ENCODE measurements at places on chromosomes 11 and 22.

DNA sequence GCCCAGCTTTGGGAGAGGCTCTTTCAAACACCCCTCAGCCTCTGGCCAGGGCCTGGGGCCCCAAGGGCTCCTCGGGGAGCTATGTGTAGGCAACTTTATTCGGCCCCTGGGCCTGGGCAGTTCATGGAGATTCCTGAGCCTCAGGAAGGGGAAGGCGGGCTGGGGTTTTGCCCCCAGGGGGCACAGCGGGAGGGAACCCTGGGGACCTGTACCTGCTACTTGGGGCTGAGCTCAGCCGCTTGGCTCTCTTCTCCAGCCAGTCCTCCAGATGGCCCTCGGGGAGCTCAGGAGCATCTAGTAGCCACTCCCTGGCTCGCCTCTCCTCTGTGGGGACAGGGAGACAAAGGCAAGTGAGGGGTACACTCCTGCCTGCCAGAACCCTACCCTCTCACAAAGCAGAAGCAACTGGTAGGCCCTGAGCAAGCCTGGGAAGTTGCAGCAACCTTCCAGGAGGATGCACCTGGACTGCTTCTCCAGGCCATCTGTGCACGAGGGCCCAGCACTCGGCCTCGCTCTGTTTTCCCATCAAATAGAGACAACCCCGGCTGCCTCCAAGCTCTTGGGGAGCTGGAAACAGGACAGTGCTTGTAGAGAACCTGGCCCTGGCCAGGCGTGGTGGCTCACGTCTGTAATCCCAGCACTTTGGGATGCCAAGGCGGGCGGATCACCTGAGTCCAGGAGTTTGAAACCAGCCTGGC, 18.5 kb downstream of the CABP7 start:
- DNase-seq = no peak

- DNase-seq = no peak
Observed at GRCh38 chr22:48873191-48873520, 954.5 kb downstream of the BRD1 start.

DNA sequence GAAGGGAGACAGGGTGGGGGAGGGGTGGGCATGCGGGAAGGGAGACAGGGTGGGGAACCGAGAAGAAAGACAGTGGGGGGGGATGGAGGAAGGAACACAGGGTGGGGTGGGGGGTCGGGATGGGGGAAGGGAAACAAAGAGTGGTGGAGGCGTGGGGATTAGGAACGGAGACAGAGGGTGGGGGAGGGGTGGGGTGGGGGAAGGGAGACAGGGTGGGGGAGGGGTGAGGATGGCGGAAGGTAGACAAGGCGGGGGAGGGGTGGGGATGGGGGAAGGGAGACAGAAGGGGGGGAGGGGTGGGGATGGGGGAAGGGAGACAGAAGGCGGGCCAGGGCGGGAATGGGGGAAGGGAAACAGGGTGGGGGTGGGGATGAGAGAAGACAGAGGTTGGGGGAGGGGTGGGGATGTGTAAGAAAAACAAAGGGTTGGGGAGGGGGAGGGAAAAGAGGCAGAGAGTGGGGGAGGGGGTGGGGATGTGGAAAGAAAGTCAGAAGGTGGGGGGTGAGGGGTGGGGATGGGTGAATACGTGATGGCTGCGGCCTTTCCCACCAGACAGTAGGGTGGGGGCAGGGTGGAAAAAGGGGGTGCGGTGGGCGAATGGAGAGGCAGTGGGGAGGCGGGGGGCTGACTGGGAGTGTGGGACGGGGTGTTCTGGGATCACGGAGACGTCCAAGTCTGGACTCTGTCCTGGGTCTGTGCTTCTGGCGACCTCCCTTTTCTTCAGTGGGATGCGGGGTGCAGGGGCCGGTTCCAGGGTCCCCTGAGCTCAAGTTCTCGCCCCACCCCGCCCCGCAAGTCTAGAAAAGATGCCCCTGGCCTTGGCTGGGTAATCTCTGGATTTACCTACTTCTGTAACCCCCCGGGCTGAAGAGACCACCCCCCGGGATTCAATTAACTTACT, 744 bp downstream of the PRAME start:
- DNase-seq = peak; percentile 59

- DNase-seq = no peak
Observed at GRCh38 chr11:24760681-24761080, 263.8 kb downstream of the LUZP2 start.

DNA sequence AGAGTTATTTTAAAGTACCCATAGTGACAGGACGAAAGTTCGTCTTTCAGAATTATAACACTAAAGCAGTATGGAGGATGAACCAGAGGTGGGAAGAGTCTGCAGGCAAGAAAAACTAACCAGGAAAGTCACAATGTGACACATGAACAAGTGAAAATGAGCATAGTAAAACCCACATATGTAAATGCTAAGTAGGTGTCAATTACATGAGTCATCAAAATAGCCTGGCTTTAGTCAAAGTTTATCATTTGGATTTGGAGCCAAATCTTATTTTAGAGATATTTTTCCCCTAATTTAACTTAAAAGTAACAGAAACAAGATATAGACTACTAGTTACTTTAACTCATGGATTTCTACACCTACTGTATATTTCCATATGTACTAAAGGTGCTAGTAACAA, 159.8 kb downstream of the GRIA4 start:
- DNase-seq = no peak

DNA sequence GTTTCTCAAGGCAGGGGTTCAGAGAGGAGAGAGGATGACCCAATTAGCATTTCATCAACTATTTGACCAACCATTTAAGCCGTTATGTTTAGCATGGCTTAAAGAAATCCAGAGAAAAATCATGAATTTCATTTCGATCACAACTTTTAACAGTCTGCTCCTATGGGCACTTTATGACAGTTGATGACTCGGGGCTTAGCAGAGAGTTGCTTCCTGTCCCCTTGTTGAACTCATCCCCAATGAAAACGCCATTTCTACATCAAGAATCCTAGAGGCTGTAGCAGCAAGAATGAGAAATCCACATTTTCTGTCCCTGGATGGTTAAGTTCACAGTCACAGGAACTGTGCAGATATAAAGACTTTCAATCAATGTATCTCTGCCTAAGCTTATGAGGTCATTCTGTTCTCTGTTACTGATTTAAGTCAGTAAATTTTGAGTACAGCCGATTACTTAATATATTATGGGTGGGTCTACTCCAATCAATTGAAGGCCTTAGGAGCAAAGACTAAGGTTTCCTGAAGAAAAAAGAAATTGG, 81.1 kb downstream of the BDNF start:
- no peak for DNase-seq

GRCh38 chr11:3990406-3990805, 104.2 kb upstream of the RRM1 start:
- no peak for DNase-seq

- no peak for DNase-seq
Observed at GRCh38 chr22:19715188-19715930, 1.1 kb downstream of the SEPTIN5 start.

GRCh38 chr11:23232652-23233051, 372.4 kb upstream of the CCDC179 start:
- no peak for DNase-seq

DNA sequence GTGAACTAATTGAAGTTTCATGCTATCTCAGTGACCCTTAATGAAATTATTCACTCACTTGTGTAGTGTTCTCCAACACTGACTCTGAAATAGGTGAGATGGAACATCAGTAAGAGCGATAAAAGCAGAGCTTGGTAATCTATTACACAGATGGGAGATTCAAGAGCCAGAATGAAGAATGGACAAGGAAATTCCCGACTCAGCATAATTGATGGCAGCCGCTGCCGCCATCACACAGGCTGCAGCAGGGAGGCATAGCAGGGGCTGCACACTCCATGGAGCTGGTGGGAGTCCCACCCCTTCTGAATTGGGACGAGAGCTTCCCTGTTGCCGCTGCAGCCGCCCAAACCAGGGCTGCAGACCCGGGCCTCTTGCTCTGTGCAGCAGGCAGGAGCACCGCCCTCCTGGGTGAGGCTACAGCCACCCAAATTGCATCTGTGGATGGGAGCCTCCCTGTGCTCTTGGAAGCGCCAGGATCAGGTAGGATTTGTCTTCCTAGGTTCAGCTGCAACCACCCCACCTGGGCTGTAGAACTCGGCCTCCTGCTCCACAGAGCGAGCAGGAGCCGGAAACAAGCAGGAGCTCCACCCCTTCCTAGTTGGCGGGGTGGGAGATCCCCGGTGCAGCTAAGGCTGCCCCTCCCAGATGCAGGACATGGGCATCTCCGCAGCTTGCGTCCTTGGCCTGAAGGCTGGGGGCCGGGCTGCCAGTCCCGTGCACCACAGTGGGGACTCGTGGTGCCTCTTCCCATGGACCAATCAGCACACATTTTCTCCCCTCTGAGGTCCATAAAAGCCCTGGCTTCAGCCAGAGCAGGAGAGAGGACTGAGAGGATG, 535.1 kb upstream of the LUZP2 start:
- no peak for DNase-seq

- DNase-seq = no peak
Observed at GRCh38 chr22:40426594-40427333, 56.4 kb downstream of the SGSM3 start.

- no peak for DNase-seq
Observed at GRCh38 chr11:1943977-1944376, 3.2 kb upstream of the MRPL23 start.

GRCh38 chr11:88475991-88476418, 138.5 kb upstream of the CTSC start:
- DNase-seq = no peak

- DNase-seq = no peak
Observed at GRCh38 chr22:39468487-39469325, 11.9 kb downstream of the MGAT3 start.

DNA sequence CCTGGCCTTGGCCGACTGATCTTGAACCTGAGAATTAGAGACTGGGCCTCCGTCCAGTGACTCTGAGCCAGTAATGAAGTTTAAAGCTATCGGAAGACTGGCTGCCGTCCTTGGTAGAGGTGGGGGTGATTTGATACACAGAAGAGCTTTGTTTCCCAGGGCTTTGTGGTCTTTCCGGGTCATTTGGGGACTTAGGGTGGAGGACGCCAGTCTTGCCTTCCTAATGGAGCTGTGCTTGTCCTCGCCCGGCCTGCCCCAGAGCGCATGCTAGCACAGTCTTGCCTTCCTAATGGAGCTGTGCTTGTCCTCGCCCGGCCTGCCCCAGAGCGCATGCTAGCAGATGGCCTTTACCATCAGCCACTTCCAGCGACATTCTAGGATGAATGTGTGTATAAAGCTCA, 65.8 kb downstream of the ST3GAL4 start:
- no peak for DNase-seq

DNA sequence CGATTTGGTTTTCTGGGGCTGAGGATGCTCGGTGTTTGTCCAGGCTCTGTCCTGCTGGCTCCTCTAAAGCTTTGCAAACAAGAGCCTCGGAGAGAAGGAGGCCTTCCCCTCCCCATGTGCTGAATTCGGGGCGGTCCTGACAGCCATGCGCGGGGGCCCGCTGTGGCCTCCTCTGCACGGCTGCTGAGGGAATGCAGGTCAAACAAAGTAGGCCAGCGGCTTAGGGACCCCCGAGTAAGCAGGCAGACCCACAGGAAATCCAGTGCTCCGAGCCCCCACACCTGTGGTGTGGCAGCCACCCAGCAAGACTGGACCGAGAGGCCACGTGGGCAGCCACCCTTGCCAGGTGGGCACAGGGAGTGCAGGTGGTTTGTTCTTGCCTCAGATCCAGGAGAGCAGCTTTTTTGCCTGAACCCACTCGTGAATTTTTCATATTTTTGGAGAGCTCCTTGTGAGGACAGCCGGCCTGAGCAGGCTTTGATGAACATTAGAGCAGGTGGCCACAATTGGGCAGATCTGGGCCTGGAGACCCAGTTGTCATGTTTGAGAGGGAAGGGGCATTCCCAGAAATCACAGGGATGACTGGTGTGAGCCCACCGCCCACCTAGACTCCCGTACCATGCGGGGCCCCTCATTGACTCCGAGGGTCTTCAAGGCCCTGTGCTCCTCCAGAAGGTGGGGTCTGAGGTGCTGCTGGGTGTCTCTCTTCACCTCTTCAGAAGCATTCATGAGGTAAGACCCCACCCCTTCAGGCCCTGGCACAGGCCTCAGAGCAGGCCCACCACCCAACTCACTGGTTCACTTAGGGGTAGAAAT, 43.0 kb upstream of the KCNQ1OT1 start:
- no peak for DNase-seq

DNA sequence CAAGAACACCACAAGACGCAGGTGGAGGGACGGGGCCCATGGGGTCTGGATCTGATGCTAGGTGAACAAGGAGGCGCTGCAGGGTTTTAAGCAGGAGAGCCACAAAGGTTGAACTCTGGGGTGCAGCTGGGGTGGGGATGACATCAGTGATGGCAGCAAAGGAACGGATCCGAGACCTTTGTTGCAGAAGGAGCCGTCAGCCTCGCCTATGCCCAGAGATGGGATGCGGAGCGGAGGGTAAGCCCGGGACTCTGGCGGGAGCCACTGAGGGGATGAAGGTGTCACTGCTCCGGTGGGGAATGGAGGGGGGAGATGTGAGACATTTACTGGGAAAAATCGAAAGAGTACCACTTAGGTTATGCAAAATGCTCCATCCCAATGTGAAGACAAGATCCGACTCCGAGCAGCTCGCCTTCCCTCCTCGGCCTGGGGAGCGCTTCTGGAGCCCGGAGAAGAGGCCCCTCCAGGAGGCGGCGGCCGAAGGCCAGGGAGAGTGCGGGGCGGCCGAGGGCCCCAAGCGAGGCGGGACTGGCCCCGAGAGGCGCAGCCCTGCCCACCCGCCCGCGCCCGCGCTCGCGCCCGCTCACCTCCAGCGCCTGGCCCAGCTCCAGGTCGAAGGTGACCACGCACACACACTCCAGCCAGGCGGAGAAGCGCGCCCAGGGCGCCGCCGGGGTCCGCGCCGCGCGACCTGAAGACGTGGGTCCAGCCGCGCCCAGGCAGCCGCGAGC, 422 bp downstream of the DENND6B start:
- DNase-seq = no peak

GRCh38 chr22:28802595-28803123, 2.3 kb upstream of the XBP1 start:
- DNase-seq = no peak

GRCh38 chr11:120746836-120747609, 235.5 kb downstream of the GRIK4 start:
- no peak for DNase-seq

Measured in A549 (cell line).